ENCODE measurements at places on chromosomes 2 and 18.

DNA sequence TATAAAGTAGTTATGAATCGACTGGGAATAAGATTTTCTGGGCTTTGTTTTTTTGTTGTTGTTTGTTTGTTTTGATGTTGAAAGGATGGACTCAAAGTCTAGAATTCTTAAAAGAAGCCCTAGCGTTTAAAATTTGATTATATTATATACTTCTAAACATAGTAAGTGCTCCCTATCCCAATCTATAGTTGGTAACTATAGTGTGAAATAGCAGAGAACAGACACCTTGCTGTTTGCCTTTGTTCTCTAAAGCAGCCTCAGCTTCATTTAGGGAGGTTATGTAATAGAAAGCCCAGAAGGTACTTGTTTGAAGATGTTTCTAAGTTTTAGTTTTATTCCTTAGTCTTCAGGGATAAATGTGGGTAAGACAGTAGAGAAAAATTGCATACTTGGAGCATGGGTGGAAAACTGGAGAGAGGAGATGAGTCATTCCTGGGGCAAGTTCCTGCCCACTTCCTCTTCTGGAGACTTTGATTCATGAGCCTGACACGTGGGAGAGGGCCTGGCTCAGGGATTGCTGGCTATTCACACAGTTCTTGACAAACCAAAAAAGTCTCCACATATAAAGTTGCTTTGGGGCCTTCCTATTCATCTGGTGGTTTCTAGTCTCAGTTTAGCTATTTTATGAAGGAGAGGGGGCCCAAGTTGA is 131.9 kb downstream of the MYO1B start:
- DNase-seq, result no peak

- no peak for DNase-seq
These were observed 43.5 kb upstream of the ACVR1C start for GRCh38 chr2:157672129-157672528.

- no peak for DNase-seq
These were observed 174.1 kb downstream of the NEDD4L start for GRCh38 chr18:58218117-58218516.

- no peak for DNase-seq
These were observed 85.6 kb upstream of the HAAO start for GRCh38 chr2:42877936-42878335.

- DNase-seq, result no peak
These were observed 11.1 kb downstream of the NR4A2 start for GRCh38 chr2:156321243-156321904.

DNA sequence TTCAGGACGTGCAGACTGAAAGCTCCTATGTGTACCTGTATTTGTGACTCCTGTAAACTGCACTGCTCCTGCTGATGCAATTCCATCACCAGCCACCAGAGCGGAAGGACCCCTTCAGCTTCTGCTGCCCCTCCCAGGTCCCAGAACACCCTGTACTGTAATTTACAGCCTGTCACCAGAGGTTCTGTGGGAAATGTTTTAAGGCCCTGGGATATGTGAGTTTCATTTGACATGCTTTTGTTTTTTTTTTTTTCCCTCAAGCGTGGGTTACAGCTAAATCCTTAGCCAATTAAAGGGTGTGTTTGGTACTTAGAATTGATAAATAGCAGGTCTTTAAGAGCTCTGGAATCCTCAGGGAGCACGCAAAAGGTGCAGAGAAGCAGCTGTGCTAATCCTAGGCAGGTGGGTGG is 79.4 kb downstream of the KCTD1 start:
- DNase-seq, result no peak

GRCh38 chr2:218370410-218371063 is 11.5 kb upstream of the SLC11A1 start:
- DNase-seq, result no peak

DNA sequence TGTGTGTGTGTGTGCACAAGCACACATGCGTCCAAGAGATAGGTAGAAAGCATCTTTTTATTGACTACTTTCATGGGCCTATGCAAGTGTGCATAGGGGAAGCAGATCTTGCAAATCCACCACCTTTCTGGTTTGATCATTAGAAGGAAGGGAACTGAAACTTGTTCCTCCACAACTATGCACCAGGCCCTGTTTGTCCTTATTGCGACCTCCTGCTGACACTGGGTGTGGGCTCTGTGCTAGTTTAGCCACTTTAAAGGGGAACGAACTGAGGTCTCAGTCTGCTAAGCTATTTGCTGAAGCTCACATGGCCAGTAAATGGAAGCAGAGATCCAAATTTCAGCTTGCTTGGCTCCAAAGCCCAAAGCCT is 32.1 kb upstream of the INSIG2 start:
- no peak for DNase-seq
